ENCODE measurements at places on chromosomes 4 and X.

DNA sequence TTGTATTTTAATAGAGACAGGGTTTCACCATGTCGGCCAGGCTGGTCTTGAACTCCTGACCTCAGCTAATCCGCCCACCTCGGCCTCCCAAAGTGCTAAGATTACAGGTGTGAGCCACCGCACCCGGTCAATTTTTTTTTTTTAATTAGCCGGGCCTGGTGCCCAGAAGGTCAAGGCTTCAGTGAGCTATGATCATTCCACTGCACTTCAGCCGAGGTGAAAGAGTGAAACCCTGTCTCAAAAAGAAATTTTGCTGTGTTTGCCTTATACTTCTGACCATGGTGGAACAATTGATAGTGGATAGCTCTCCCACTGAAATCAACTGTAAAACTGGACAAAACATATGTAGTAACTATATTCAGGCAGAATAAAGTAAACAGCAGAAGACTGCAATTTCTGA lies 24.0 kb upstream of the SMIM14 start:
- no peak for DNase-seq

DNA sequence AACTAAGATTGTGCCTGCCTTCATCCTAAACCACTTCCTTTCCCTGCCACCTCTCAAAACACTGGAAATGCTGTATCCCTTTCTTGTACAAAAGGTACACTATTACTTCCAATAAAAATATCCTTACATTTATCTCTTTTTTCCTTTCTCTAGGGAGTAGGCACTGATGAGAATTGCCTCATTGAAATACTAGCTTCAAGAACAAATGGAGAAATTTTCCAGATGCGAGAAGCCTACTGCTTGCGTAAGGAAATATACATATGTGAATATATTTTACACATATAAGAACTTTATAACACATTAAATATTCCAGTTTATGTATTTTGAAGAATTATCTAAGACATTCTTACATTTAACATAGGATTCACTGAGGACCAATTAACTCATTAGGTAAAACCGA lies 71.7 kb downstream of the ANXA10 start:
- no peak for DNase-seq

DNA sequence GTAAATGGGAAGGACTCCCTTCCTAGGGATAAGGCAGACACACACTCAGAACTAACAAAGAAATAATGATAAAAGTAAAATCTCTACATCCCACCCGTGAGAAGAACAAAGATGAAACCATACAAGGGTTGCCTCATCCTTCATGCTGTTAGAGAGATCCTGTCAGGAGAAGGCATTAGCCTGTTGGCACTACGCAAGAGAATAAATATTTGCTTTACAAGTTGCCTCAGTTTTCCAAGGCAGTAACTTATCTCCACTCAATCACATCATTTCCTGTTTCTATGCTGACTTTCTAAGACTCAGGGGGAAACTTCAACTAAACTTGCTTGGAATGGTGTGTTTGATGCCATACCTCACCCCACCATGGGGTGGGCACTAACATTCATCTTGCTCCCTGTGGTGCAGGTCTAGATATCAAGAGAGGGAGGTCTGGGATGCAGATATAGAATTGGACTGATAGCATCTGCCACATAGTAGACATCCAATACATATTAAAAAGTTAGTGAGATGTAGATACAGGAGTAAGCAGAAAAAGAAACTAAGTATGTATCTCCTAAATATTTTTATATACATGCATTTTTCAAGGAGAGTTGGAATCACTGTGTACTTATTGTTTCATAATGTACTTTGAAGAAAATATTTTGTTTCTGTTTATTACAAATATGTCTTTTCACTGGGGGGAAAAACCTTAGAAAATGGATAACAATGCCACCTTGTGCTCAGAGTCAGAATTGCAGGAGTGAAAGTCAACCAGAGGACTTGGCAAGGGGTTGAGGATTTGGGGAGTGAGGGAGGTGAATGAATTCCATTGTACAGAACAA lies 57.2 kb upstream of the BEX4 start:
- peak; percentile 12 for DNase-seq

DNA sequence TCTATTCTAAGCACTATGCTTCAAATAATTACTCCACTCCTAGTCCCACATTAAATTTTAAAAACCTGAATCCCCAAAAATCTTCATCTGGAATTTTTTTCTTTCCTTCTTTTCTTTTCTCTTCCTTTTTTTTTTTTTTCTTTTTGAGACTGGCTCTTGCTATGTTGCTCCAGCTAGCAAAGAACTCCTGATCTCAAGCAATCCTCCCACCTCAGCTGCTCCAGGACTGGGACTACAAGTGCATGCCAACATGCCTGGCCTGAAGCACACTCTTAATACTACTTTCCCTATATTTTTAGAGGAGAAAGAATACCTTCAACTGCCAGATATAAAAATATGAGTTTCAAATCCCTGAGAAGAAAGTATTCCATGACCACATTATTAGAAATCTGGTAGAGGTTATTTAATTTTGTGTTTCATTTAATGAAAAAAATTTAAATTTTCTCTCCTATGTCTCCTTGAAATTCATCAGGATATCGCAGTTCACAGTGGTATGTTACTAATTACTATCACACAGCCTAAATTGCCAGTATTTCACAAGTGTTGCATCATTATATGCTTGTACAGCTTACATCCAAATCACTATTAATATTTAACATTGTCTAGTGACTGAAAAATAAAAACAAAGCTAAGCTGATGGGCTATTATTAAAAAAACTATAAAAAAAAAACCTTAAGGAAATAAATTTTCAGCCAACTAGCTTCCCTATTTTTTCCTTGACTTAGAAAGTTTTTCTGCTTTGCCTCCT lies 227.8 kb downstream of the NAF1 start:
- DNase-seq, result no peak

- no peak for DNase-seq
Observed at GRCh38 chrX:47351706-47352105, 18.7 kb upstream of the ZNF157 start.

DNA sequence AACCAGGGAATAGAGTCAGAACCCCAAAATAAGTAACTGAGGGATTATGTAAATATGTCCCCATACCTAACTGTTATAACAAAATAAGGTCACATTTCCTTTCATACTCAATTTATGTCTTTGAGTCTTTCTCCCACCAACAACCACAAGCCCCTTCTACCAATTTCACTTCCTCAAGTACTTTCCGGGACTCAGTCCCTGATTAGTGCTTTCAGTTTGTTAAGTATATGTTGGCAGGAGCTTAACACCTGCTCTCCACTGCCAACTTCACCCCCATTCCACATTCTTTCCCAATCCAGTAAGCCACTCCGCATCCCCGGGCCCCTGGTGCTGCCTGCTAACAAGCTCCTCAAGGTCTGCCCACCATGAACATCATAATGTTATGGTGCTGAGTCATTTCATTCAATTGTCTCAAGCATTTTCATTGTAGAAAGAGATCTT lies 71.3 kb upstream of the SPRY1 start:
- DNase-seq, result no peak

DNA sequence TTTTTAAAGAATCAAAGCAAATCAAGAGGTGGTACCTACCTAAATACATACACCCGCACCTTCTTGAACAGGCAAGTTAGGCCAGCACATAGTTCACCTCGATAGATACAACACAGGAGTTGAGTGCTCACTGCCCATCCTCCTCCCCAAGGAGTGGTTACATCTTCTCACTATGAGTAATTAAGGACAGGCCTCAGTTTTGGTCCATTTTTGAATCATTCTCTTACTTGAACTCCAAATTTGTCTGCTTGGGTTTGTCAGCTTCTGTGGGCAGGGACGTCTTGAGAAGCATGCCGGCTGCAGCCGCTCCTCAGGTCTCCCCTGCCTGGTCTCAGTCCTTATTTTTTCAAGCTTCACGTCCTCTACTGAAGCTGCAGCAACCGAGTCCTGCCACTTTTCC lies 190.6 kb upstream of the RBPJ start:
- no peak for DNase-seq

DNA sequence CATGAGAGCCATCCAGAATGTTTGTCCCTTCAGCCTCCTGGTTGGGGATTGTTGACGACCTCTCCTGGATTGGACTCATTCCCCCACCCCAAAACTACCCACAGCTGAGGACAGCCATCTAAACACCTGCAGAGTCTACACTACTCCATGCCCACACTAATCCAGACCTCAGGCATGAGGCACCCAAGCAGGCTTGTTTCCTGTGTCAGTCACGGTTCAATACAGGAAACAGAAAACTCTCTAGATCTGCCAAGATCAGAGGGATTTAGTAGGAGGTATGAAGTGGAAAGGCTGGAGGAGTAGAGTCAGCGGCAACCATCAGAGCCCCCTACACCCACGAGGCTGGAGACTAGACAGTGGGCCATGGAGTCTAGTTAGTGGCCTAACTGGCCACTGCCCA lies 37.7 kb downstream of the HAND2 start:
- DNase-seq, result no peak
